ENCODE measurements at places on chromosomes 16 and 17.

DNA sequence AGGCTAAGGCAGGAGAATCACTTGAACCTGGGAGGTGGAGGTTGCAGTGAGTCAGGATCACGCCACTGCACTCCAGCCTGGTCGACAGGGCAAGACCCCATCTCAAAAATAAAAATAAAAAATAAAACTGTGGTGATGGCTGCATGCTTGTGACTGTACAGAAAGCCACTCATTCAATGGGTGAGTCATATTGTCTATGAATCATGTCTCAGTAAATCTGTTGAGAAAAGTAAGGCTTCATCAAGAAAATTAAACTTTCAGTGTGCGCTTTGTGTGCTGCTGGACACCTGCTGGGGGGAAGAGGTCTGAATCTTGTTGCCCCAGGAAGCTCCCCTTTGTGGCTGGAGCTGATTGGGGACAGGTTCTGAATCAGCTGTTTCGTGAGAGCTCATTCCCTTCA, 11.3 kb downstream of the NUBP1 start:
- no peak for DNase-seq

DNA sequence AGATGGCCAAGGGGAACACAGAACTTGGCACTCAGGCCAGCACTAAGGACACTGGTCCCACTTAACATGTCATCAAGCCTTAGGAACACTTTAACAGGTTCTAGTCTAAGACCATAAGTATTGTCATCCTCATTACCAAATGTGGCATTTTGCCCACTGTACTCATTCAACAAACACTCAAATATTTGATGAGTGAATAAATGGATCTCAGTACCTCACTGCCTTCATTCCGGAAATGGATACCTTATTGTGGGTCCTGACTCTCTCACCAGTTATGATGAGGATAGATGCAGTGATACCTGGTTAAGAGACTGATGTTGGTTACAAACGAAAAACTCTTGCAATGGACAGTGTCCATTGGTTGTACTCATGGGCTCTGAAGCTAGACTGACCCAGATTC, 455.2 kb upstream of the DYNLRB2 start:
- no peak for DNase-seq

DNA sequence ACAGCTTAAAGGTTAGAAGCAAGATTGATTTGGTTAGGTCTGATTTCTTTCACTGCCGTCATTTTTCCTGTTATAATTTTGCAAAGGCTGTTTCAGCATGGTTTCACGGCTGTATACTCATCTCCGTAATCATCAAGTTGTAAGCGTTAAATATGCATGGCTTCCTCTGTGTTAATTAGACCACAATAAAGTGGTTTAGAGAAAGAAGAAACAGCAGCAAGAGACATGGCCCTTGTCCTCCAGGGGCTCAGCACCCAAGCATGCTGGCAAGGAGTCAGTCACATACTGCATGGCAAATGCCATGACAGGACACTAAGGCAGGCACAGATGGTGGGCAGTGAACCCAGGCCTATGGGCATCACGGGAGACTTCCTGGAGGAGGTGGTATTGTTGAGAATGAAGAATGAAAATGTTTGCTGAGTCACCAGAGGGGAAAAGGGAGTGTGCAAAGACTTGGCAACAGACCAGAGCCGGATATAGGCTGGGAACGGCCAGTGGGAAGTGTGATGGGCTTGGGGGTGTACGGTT, 61.4 kb upstream of the PLCG2 start:
- no peak for DNase-seq

DNA sequence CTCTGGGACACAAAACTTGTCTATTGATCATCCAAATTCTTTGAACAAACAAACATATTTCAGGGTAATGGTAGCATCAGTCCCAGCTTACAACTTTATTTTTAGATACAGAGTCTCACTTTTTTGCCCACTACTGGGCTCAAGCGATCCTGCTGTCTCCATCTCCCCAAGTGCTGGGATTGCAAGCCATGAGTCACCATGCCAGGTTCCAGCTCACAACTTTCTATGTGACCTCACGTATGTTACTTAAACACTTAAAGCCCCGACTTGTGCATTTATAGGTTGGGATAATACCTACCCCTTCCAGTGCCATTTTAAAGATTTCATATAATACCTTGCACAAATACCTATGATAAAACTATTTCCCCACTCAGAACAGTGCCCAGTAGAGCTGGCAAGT, 42.0 kb upstream of the KSR1 start:
- no peak for DNase-seq

GRCh38 chr16:11651796-11652195, 16.5 kb upstream of the SNN start:
- no peak for DNase-seq

GRCh38 chr17:41555105-41555887, 16.6 kb downstream of the KRT9 start:
- no peak for DNase-seq

GRCh38 chr16:75862098-75862386, 135.8 kb upstream of the CPHXL start:
- DNase-seq = no peak

GRCh38 chr17:72110942-72111318, 9.9 kb upstream of the SOX9 start:
- DNase-seq = no peak

- DNase-seq = no peak
These were observed 528 bp downstream of the HAGHL start for GRCh38 chr16:727291-727977.

DNA sequence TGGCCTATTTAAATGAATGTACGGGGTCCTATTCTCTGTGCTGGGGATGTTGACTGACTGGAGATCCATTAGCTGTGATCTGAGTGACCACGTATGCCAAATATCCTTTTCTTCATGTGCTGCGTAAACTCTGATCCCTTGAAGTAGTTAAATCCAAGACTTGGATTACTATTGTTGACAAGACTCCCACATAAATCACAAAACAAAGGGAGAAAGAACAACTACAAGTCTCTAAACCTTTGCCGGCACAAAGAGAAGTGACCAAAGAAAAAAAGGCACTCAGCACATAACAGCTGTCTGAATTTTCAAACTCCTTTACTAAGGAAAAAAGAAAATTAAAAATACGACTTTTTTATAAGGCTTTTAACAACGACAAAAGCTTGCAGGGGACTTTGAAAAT, 559.9 kb upstream of the CDH8 start:
- no peak for DNase-seq

DNA sequence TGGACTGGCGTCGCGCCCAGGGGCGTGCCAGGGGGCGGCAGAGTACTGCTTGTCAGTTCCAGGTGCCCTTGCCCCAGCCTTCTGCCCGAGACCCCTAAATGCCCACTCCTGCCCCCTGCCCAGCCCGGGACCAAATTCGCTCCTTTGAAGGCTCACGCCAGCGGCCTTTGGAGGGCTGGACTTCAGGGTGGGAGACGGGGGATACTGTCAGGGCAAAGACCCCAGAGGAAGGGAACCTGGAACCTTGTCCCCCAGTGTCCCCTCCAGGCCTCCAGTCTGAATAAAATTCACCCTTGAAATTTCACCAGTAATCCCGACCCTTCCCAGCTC, 737 bp downstream of the OTOP3 start:
- DNase-seq = no peak

DNA sequence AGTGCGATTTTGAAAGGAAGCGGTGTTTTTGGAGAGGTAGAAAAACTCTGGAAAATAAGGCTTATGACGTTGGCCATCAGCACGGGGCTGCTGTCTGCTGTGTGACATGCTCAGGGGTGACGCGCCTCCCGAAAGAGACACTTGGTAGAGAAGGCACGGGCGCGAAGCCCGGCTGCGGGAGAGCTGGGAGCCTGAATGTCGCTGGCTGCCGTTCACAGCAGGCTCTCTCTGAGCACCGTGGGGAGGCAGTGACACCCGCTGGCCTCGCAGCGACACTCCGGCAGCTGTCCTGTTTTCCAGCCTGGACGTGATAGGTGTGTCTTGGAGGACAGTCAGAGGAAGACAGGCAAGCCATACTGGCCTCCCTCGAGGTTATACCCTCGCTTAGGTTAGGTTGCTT, 759.1 kb upstream of the RBFOX1 start:
- DNase-seq = peak; percentile 69

DNA sequence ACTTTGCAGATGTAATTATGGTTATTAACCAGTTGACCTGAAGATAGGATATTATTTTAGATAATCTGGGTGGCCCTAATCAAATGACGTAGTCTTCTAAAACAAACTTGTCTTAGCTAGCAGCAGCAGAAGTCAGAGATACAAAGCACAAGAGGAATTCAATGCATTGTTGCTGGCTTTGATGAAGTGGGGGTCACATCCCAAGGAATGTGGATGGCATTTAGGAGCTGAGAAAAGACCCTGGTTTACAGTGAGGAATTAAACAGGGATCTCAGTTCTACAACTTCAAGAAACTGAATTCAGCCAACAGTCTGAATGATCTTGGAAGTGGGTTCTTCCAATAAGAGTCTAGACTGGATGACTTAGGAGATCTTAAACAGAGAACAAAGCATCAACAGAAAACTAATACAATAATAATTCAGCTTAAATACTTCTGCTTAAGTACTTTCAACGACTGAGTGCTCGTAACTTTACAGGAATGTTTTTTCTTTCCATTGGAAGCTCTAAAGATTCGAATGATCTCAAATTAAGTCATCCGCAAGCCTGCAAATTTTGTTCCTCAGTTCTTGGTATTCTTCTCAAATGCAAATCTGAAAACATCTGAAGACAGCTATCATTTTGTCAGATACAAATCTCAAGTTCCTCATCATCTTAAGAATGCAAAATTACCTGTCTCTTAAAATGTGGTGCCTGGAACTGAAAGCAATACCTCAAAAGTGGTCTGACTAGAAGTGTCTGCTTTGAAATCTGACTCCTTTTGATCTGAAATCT, 3.3 kb downstream of the C16orf46 start:
- no peak for DNase-seq

DNA sequence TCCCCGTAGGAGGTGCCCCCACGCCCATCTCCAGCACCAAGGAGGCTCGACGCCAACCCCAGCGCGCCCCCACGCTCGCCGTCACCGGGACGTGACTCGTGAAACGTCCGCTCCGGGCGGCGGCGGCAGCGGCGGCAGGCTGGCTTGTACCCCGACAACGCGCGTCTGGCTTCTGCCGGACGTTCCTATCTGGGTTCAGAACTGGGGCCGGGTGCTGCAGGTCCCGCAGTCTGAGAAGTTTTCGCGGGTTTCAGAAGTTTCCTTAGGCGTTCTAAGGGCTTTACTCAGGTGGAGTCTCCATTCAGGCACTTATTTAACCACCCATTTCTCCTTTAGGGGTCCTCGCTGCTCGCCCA, 672 bp upstream of the ALKBH5 start:
- DNase-seq = peak; percentile 71

- DNase-seq = no peak
These were observed 5.1 kb downstream of the KRT13 start for GRCh38 chr17:41500131-41500911.

- no peak for DNase-seq
These were observed 50.0 kb downstream of the TENT4B start for GRCh38 chr16:50202926-50203624.

DNA sequence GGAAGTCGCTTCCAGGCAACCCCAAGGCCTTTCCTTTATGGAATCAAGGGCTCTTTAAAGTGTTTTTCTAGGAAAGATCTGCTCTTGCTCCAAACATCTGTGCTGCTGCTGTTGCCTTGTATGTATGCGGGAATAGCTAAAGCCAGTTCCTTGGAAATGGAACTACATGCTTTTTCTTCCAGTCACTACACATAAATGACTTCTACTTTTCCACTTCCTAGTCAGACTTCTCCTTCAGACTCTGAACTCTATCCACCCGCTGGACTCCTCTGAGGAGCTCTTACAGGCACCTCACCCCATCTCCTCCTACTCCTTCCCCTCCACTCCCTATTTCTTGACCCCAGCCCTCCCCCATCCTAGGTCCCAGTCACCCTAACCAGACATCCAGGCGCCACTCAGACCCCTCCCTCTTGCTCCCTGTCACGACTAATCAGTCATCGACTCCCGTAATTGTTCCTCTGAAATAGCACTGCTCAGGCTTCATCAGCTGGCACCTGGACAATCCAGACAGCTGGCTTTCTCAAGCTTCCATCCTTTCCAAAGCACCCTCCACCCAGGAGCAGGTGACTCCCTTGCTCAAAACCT, 15.0 kb upstream of the PEMT start:
- no peak for DNase-seq

DNA sequence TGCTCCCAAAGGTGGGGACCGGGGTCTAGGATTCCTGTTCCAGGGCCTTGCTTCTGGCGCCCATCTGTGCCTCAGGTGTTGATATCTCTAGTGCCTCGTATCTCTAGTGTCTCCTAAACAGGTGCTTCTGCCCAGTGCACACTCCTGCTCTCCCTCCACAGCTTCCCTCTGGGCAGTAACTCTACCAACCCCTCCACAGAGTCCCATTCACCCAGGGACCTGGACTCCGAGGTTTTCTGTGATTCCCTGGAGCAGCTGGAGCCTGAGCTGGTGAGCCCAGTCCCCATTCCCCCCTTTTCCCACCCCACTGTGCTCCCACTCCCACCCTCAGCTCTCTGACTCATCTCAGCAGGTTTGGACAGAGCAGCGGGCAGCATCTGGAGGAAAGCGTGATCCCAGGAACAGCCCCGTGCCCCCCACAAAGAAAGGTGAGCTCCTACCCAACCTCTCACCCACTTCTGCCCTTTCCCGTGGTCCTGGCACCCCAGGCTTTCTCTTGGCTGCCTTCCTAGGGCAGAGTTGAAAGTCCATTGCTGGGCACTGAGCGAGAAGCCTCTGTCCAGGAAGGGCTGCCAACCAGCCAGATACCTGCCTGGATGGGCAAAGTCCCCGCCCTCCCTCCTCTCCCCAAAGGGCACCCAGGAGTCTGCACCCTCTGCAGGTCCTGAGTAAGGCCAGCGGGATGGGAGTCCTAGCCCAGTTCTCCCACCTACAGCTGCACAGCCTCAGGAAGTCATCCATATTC, 2.2 kb downstream of the ACBD4 start:
- DNase-seq = no peak

- peak; percentile 15 for DNase-seq
These were observed 650 bp downstream of the ATP6V0A1 start for GRCh38 chr17:42459256-42459800.

DNA sequence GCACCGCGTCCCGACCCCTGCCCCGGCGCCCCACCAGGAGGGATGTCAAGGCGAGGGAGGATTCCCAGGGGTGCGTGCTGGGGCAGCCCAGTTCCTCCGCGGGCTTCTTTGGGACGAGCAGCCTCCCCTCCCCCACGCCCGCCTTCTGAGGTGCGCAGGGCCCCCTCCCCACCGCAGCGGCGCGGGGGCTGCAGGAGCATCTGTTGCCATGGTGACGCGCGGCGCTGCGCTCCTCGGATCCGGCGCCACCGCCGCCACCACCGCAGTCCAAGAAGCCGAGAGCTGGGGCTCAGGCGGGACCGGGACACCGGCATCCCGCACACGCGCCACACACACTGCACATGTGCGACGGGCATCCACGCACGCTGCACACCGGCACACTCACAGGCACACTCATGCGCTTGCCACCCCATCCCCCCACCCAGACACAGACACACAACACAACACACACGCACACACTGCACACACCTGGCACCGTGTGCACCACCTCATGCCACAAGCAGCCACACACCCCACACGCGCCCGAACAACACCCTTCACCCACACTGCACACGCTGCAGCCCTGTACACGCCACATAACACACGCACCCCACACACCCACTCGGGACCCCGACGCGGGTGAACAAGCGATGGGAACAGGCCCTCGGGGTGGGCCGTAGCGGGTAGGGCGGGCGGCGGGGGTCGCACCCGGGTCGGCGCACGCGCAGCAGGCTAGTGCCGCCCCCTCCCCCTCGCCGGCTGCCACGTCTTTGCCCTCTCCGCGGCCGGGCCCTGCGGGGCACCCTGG, 17.0 kb downstream of the ENPP7 start:
- DNase-seq = no peak

All from endothelial cell (in vitro differentiated cells).